ENCODE measurements at places on chromosomes 16 and 17.

DNA sequence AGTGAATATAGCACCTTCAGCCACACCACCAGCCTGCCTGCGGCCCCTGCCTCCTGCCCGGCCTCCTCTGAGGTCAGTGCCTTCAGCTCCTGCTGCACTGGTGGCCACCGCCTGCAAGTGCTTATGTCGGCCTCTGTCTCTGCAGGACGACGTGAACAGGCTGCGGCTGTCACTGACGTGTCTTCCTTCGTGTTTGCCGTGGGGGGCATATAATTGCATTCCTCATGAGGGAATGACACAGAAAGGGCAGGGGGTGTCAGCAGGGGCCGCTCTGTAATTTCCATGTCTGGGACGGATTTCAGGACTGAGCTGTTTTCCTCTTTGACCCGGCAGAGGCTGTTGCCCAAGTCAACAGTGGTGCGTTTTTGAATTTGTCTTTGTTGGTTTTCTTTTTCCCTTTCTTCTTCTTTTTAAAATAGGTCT is 28.5 kb downstream of the CMIP start:
- DNase-seq, result no peak

GRCh38 chr16:27547134-27547533 is 2.6 kb downstream of the GTF3C1 start:
- no peak for DNase-seq

DNA sequence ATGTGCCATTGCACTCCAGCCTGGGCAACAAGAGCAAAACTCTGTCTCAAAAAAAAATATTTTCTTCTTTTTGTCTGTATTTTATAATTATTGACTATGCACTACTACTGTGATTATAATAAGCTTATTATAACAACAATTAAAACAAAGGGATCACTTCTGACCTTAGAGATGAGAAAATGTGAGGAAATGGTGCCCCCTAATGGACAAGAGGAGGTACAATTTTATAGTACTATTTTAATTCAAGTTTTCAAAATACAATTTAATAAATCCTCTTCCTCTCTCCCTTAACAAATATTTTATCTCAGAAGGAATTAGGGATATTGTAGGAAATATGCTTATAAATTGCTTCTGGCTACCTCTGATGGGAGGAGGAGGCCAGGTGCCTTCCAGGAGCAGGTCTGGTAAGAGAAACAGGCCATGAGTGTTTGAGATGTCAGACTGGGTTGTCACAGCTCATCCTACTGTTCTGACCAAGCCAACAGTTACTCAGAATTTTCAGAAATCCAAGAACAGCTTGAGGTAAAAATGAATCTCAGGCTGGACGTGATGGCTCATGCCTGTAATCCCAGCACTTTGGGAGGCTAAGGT is 14.0 kb downstream of the VPS53 start:
- DNase-seq, result no peak

- DNase-seq, result no peak
These were observed 5.1 kb downstream of the CLCN7 start for GRCh38 chr16:1469693-1470201.

All from omental fat pad (tissue), 4 donors.